ENCODE measurements at places on chromosomes 3 and 15.

- DNase-seq = peak; percentile 85
These were observed 40.9 kb upstream of the RNU6-1 start for GRCh38 chr15:67880651-67881182.

GRCh38 chr3:122295266-122296062, 29.6 kb upstream of the CSTA start:
- no peak for DNase-seq

DNA sequence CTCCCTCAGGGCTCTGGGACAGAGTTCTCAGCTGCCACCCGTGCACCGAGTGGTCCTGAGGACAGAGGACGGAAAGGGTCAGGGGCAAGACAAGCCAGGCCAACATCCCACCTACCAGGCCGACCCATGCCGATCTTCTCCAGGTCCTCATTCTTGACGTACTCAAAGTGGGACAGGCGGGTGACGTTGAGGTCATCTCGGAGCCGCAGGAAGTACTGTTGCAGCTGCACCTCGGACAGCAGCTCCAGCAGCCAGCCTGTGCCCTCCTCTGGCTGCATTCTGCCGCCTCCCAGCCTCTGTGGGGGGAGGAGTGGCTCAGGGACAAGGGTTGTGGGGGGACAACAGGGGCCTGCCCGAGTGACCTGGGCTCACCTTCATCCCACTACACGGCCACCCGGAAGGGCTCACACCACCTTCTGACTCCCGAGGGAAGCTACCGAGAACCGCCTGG, 20.0 kb downstream of the TNK2 start:
- no peak for DNase-seq

- DNase-seq = no peak
These were observed 66.8 kb upstream of the PTX3 start for GRCh38 chr3:157369727-157370421.

DNA sequence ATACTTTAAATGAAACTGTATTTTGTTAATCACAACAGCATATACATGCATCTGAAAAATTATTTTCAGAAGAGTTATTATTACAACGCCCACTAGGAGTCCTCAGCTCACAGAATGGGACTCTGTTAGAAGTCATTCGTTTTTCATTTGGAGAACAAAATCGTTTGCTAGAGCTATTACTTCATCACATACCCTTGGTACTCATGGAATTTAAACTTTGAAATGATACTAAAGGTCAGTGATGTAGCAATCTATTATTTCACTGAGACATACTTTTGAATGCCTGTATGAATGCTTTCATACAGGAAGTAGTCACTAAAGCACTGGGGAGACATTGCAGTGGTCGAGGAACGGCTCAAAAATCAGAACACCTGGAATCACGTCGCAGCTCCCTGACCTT, 198.1 kb downstream of the MBNL1 start:
- DNase-seq = peak; percentile 57

GRCh38 chr3:106428565-106428994, 559.8 kb upstream of the CBLB start:
- no peak for DNase-seq

- DNase-seq = no peak
These were observed 351.6 kb downstream of the TIGIT start for GRCh38 chr3:114645392-114645791.

- DNase-seq = peak; percentile 35
These were observed 21.7 kb downstream of the LRRK1 start for GRCh38 chr15:100940767-100941379.

Data from RPMI8226 (cell line).